Stomach (tissue), 19 donors: ENCODE measurements at places on chromosomes 2 and 18. TPM values are rescaled to one million over a fixed set of nuclear protein-coding genes. Genes with fewer than 3 reads are reported as not detected.

Gene C1D
- 3.2 TPM for total RNA-seq

Gene TUBA3E
- total RNA-seq, result not detected

Gene RAB12
- 11.1 TPM for total RNA-seq

Gene GBX2
- total RNA-seq, result not detected

Gene RAB17
- 102 TPM for total RNA-seq

Gene SLC5A7
- total RNA-seq, result not detected

Gene CENPA
- total RNA-seq, result 2.0 TPM

DNA sequence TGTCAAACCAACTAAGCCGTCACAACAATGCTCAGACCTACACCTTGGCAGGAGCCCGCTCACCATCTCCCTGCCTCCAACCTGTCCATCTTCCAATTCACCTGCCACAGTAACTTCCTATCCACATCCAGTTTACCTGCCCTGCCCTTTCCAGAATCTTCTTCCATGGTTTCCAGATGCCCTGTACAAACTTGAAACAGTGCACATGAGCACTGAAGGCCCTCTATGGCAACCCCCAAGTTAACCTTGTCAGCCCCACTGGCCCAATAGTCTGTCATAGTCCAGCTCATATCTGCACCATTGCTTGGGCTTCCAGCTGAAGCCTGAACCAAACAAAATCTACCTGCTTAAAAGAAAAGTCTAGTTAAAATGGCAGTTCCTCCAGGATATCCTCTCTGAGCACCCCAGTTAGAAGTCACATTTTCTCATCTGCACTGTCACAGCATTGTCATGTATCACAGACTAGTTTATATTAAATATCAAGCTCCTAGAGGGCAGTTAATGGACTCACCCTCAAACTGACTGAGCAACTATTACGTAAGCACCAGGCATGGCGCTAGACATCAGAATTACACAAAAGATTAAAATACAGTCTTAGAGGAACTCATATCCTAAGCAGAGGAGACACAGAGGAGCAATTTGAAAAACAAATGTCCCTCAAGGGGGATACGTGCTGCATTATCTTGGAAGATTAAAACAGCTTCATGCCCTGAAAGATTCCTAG lies 11.6 kb downstream of the NFE2L2 start:
- DNase-seq, result no peak

GRCh38 chr2:145055651-145056050 lies 535.7 kb upstream of the ZEB2 start:
- DNase-seq, result no peak

DNA sequence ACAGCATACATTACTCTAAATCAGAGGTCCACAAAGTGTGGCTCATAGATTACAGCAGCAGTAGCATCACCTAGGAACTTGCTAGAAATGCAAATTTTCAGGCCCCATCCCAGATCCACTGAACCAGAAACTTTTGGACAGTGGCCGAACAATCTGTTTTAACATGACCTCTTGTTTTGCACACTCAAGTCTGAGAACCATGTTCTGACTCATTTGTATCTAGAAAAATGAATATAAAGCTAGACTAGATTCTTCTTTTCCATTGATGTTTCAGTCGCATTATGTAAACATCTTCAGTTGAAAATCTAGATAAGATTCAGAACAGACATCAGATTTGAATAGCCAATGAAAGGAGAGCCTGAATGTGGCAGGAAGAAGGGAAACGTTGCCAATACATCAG lies 608.8 kb downstream of the LRP1B start:
- DNase-seq, result no peak

DNA sequence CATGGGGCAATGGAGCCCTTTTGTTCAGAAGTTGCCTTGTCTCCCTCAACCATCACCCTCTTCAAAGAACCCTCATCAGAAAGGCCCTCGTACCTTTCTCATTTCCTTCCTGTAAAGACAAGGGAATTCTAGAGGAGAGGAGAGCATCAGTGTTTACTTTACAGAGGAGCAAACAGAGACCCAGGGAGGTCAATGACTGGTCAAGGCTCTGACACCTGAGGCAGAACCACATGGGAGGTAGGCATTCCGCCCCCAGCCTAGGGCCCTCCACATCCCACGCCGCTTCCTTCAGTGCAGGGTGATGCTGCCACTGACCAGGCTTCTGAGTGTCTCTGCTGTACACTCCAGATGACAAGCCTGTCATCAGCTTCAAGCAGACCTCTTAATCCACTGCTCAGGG lies 104.7 kb downstream of the NRP2 start:
- DNase-seq, result no peak

DNA sequence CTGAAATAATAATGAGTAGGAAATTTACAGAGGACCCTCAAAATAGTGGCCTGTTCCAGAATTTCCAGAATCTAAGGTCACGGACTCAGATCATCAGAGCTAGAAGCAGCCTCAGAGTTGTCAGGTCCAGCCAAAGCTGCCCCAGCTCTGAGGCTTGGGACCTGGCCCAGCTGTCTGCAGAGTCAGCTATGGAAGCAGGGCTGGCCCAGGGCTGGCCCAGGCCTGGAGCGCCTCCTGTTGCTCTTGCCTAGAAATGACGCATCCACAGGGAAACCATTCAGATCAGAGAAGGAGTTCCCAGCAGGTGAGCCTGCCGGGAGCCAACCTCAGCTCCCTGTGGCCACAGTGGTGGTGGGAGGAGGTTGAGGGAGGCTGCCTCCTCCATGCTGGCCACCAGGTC lies 106.7 kb upstream of the ARL4C start:
- DNase-seq, result no peak

DNA sequence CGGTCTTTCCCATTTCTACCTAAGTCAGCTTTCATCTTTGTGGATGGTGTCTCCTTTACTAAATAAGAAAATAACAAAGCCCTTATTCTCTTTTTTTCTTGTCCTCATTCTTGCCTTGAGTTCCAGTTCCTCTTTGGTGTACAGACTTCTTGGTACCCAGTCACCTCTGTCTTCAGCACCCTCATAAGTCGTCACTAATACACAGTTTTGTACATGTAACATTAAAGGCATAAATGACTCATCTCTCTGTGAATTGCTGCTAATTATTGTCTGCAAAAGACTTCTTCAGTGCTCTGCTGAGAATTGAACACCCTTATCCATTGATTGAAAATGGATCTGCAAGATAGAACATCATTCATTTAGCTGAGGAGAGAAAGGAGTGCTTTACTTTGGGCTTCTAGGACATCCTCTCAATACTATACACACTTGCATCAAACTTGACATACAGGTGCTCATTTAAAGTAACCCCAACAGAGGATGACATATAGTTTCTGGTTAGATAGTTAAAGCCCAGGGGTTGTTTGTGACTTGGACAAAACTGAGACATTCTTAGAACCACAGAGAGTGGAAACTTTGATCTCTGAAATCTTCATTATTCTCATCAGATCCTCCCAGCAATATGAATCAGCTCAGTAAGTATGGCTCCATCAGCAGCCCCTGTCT lies 97.0 kb downstream of the XRCC5 start:
- DNase-seq, result no peak

- no peak for DNase-seq
These were observed 108.8 kb upstream of the HAAO start for GRCh38 chr2:42901076-42901640.

DNA sequence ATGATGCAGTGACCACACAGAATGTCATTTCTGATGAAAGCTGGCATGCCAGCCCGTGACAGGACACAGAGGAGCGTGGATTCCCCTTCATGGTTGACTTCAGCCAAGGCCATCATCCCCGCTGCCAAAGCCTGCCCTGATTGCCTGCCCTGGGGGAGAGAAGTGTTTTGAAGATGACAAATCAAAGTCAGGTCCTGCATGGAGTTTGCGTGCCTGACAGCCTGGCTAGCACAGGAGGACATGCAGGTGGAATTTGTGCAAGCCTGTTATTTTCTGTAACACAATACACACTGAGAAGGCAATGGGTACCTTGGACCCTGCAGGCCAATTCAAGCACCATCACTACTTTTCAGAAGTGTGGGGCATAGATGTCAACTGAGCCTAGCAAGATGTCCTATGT lies 5.4 kb upstream of the IL1R2 start:
- DNase-seq, result no peak

DNA sequence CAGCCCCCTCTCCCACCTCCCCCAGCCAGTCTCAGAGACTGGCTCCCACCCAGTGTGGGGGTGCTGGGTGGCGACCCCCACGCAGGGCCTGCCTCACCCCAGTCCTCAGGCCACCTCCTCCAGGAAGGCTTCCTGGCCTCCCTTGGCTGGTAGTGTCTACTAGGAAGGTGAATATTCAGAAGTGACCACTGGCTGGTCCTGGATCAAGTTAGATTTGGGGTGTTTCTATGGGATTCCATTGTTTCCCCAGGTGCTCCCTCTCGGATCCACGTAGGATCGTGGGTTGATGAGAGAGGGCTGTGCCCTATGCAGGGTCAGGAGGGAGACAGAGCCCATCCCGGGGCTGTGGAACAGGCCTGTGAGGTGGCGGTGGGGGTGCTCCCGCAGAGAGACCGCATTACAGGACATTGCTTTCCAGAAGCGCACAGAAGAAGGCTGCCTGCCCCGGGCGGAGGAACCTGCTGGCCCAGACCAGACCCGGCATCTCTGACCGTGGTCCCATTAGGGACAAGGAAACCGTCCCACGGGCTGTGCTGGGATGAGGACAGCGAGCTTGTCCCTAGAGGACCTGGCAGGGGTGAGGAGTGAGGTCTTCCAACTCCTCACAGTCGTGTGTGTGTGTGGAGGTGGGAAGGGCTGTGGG lies 3.3 kb downstream of the PDCD1 start:
- no peak for DNase-seq
